Fibroblast of the aortic adventitia (primary cell): ENCODE measurements at places on chromosomes 1 and 21. TPM values are rescaled to one million over a fixed set of nuclear protein-coding genes. Genes with fewer than 3 reads are reported as not detected.

SUCO gene
- 44.2 and 53.3 TPM in 2 replicates for total RNA-seq

LTN1 gene
- 25.9 and 35.2 TPM in 2 replicates for total RNA-seq

CRABP2 gene
- 62.7 and 68.9 TPM in 2 replicates for total RNA-seq

SETDB1 gene
- total RNA-seq, result 30.7 and 43.0 TPM in 2 replicates

RIMS3 gene
- 0.36 and 0.57 TPM in 2 replicates for total RNA-seq

OR2M2 gene
- not detected in 2 replicates for total RNA-seq

CELA3A gene
- not detected in 2 replicates for total RNA-seq

EDARADD gene
- not detected in 2 replicates for total RNA-seq

SH3BGR gene
- total RNA-seq, result 6.2 and 11.0 TPM in 2 replicates

LCE2C gene
- not detected in 2 replicates for total RNA-seq

SPRR2A gene
- total RNA-seq, result not detected in 2 replicates

CD84 gene
- total RNA-seq, result not detected in 2 replicates

FMO5 gene
- total RNA-seq, result 1.8 and 3.3 TPM in 2 replicates

CCDC30 gene
- total RNA-seq, result 1.4 and 5.8 TPM in 2 replicates

RHCE gene
- 0.27 and 0.33 TPM in 2 replicates for total RNA-seq

DNALI1 gene
- 7.4 and 13.7 TPM in 2 replicates for total RNA-seq

FHAD1 gene
- 0.63 and 0.74 TPM in 2 replicates for total RNA-seq

IL22RA1 gene
- 0.09 TPM in 1 of 2 replicates, not detected in the other for total RNA-seq

TTC24 gene
- not detected in 2 replicates for total RNA-seq

OR2T2 gene
- not detected in 2 replicates for total RNA-seq

CYP4Z1 gene
- not detected in 2 replicates for total RNA-seq

GRCh38 chr1:155108296-155108695 lies 19.4 kb upstream of the EFNA1 start:
- no peak for DNase-seq

DNA sequence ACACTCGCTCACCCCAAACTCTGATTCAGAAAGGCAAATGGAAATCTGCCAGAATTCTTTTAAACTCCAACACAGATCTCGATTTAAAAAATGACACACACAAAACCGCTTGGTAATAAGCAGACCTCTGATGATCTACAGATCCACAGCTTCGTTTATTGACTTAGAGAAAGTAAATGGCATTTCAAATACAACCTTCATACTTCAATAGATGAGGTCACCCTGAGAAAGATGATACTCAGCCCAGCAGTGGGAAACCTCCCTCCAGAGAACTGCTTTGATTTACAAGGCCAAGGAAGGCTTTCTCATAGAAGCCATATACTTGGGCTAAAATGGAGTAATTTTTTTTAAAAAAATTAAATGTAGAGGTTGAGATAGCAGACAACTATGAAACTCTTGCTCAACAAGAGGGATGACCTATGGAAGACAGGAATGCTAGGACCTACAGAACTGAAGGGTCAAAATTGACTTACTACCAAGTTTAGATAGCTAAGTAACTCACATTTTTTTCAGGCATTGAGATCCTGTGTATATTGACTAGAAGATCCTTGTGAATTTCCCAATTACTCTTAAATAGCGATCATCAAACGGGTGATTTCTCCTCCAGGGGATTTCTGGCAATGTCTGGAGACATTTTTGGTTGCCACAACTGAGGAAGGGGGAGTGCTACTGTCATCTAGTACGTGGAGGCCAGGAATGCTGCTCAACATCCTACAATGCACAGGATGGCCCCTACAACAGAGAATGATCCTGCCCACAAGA lies 143.9 kb downstream of the CLIC6 start:
- peak; percentile 92 for DNase-seq

GRCh38 chr1:8651236-8651890 lies 166.1 kb downstream of the RERE start:
- no peak for DNase-seq

GRCh38 chr1:53648516-53648915 lies 90.4 kb downstream of the GLIS1 start:
- no peak for DNase-seq

DNA sequence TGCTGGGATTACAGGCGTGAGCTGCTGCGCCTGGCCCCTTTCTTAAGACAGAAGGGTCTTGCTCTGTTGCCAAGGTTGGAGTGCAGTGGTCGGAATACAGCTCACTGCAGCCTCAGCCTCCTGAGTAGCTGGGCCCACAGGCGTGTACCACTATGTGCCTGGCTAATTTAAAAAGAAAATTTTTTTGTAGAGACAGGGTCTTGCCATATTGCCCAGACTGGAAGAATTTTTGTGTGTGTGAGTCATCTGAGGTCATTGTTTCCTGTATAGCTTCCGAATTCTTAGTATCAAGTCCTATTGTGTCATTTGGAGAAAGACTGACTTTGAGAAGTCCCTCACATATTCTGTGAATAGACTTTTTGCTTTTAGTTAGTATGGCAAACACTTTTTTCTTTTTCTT lies 4.7 kb downstream of the SZRD1 start:
- peak; percentile 78 for DNase-seq

DNA sequence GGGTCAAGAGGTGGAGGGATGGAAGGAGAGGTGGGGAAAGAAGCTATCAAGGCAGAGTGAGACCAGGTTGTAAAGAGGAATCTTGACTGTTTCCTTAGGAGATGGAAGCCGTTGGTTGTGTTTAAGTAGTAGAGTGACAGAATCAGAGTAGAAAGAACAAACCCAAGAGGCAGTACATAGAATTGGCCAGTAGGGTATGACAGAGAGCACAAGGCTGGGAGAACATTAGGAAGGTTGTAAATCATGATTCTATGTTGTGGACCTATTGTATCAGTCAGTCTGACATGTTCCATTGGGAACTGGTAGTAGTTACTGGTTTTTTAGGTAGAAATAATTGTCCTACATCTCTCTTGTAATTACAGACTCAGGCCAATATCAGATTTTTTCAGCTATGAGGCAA lies 486.9 kb upstream of the USP24 start:
- DNase-seq, result peak; percentile 42

GRCh38 chr1:240878631-240879030 lies 266.7 kb upstream of the GREM2 start:
- peak; percentile 7 for DNase-seq

- DNase-seq, result no peak
Measured at GRCh38 chr1:172726740-172727139, 67.8 kb downstream of the FASLG start.

- peak; percentile 79 for DNase-seq
Measured at GRCh38 chr1:205313563-205314308, 7.8 kb downstream of the NUAK2 start.

DNA sequence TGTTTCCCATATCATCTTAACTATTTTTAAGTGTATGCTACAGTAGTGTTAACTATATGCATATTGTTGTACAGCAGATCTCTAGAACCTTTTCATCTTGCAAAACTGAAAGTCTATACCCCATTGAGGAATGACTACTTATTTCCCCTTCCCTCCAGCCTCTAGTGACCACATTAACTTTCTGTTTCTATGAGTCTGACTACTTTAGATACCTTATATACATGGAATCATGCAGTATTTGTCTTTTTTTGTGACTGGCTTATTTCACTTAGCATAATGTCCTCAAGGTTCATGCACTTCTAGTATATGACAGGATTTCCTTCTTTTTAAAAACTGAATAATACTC lies 96.5 kb upstream of the BTG3 start:
- DNase-seq, result no peak

DNA sequence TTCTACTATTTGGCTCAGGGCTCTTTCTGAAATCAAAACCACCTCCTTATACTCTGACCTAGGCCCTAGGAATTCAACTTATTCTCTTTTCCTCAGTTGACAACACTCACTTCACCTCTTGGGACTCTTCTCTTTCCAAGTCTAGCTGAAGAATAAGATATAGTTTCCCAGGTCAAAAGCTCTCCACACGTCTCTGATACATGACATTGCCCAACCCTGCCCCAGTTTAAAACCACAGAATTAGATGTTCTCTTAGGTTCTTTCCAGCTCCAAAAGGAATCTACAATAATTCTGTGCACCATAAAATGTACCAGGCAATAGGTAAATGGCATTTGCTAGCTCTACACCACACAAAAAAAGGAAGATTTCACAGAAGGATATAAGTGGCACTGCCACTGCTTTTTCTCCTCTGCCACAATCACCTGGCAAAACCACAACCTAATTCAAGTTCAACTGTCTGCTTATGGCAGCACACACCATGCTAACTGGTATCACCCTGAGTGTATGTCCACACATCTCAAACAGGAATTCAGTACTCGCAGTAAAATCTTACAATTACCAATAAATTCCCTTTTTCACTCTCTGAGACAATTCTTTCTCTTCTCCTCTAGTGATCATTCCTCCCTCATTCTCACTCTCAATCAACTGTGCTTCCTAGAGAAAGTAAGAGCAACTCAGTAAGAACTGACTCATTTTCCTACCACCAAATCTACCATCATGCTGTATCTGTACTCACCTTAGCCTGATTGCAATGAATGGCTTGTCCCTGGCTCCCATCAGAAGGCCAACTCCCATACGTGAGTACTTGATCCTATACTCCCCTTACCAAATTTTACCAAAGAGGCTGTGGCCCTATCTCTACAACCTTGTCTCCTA lies 27.3 kb downstream of the ZBTB8OS start:
- DNase-seq, result no peak

- peak; percentile 42 for DNase-seq
Measured at GRCh38 chr1:204390751-204391466, 20.7 kb downstream of the PPP1R15B start.

GRCh38 chr1:162405800-162406199 lies 6.1 kb downstream of the SH2D1B start:
- DNase-seq, result no peak

- no peak for DNase-seq
Measured at GRCh38 chr1:182087304-182087703, 25.8 kb upstream of the ZNF648 start.

- DNase-seq, result no peak
Measured at GRCh38 chr1:153771261-153771660, 3.9 kb upstream of the SLC27A3 start.

GRCh38 chr1:41837691-41838090 lies 81.0 kb downstream of the HIVEP3 start:
- DNase-seq, result no peak

DNA sequence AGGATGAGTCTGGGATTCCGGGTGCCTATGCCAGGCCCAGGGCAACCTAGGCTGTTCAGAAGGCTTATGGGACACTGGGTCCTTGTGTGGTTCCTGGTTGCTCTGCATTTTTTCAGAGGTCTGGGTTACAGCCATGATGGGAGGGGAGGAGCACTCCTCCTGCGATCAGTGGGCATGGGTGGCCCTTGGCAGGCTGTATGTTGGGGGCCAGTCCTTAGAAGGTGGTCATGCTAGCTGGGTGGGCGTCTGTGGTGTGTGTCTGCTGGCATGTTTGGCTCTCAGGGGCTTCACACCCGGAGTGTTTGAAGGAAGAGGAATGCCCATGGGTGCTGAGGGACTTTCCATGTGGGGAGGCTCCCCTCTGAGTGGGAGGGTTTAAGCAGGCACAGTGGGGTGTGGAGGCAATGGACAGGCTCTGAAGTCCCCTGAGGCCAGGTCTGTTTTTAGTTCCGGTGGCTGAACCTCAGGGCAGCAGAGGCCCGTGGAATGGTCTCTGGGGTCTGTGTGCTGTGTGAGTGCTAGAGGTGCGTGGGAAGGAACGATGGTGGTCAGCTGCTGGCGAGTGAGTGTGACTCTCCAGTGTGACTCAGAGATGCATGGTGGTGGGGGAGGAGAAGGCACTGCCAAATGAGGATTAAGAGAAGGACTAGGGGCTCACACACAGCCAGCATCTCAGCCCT lies 25.3 kb downstream of the CACNA1E start:
- no peak for DNase-seq

DNA sequence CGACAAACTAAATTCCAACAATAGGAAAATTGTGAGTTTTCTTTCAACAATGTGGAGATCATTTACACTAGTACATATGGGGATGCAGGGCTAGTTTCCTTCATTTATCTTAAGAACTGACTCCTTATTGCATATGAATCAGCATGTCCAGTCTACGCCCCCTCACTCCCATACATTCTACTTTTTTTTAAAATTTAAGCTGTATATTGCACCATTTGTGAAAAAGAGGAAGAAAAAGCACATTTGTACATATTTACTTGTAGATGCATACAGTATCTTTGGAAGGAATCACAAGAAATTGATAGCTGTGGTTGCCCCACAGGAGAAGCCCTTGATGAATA lies 15.9 kb downstream of the VPS26C start:
- DNase-seq, result no peak

DNA sequence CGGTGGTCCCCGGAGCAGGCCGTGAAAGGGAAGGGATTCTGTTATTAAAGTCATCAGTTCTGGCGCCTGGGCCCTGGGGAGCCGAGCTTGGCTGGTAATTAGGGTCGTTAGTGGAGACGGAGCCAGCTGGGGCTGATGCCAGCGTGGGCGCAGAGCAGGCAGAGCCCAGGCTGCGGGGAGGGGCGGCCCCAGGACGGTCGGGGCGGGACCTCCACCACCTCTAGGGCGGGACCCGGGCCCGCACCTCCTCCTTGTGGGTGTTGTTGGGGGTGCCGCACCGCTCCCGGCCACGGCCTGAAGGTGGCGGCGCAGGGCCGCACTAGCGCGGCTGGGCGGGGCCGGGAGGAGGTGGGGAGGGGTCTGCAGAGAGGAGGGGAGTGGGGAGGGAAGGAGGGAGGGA lies 470.6 kb downstream of the PTPRU start:
- DNase-seq, result peak; percentile 41

GRCh38 chr1:67614511-67614934 lies 70.5 kb upstream of the GADD45A start:
- no peak for DNase-seq

GRCh38 chr1:29083317-29084195 lies 40.1 kb downstream of the TMEM200B start:
- no peak for DNase-seq

- no peak for DNase-seq
Measured at GRCh38 chr1:238999944-239000343, 386.4 kb upstream of the CHRM3 start.
